ENCODE measurements at places on chromosomes 4 and X.
A peak's percentile ranks its signal among the peaks of the same experiment; 100 is the strongest.

DNA sequence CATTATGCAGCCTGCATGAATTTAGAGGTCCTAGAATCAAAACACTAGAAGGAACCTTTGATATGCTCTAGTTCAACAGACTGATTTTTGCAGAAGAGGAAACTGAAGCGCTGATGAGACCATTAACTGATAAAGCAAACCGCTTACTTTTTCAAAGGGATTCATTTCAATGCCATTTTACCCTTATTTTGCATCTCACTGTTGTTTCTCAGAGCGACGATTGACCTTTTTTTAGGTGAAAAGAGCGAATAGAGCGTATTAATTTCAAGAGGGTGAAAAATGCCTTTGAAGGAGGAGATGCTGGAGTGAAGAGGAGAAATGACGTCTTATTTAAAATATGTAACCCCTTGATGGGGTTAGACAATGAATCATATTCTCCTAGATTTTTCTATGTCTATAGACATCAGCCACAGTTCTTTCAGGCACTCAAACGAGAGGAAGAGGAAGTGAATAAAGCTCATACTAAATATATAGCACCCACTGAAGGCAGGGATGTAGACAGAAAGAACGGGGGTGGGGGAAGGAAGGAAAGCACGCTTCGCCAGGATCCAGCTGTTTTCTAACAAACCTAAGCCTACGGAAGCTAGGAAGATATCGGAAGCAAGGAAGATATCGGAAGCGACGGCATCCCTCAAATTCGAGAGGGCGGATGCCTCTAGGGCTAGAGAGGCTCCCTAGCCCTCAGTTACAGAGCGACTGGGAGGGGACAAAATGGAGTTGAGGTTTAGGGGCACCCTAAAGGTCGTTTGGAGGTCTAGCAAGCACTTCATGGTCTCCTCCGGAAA lies 848 bp downstream of the ACSL4 start:
- DNase-seq: no peak

- DNase-seq: no peak
Observed at GRCh38 chr4:140305053-140305452, 68.4 kb upstream of the SCOC start.

- DNase-seq: no peak
Observed at GRCh38 chrX:10833299-10834169, 213.1 kb upstream of the MID1 start.

GRCh38 chr4:4860600-4861389 lies 1.3 kb downstream of the MSX1 start:
- DNase-seq: no peak

GRCh38 chrX:113473418-113473817 lies 632.8 kb upstream of the AMOT start:
- no peak for DNase-seq

- no peak for DNase-seq
Observed at GRCh38 chr4:33696586-33696985, 2547.7 kb downstream of the ARAP2 start.

- DNase-seq: no peak
Observed at GRCh38 chr4:74733756-74734155, 60.6 kb downstream of the BTC start.

DNA sequence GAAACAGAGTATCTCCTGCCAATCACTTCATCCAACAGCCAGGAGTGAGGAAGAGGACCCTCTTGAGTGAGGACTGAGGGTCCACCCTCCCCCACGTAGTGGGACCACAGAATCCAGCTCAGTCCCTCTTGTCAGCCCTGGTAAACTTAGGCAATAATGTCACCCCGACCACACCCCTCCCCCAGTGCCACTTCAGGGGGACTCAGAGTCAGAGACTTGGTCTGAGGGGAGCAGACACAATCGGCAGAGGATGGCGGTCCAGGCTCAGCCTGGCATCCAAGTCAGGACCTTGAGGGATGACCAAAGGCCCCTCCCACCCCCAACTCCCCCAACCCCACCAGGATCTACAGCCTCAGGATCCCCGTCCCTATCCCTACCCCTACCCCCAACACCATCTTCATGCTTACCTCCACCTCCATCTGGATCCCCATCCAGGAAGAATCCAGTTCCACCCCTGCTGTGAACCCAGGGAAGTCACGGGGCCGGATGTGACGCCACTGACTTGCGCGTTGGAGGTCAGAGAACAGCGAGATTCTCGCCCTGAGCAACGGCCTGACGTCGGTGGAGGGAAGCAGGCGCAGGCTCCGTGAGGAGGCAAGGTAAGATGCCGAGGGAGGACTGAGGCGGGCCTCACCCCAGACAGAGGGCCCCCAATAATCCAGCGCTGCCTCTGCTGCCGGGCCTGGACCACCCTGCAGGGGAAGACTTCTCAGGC lies at the start of the genes CSAG1 and MAGEA12:
Gene CSAG1 (minus strand): TSS at position 461 of the 715 bp plus-strand sequence. CDS start 1,261 bp downstream, outside the sequence.
Gene MAGEA12 (plus strand): TSS at position 497 of the 715 bp plus-strand sequence. CDS start 2,405 bp downstream, outside the sequence.
- DNase-seq: no peak

DNA sequence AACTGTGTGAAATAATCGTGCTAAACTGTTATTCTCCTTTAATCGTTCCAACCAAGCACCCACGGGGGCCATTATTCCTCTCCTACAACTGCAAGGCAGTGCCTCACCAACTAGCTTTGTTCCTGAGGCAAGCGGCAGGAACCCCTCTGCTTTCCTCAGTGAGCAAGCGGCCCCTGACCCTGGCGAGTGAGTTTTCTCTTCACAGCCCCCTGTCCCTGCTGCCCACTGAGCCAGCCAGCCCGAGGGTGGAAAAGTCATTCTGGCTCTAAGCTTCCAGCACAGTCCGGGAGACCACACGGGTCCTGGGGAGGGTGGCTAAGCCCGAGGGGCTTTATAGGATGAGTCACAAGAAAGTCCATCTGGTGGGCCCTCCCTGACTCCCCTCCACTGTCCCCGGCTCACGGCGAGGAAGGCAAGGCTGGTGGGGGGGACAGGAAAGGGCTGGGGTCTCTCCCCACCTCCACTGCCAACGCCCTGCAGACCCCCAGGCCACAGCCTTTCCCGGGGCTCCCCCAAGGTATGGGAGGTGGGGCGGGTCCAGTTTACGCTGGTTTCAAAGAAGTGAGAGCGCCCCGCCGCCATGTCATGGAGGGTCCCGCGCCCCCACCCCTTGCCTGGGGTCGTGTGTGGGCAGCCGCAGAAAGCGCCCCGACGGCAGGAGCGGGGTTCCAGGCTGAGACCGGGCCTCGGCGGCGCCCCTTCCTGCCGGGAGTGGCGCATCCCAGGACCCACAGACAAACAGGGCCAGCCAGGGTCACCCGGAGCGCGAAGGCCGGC lies 45.0 kb downstream of the CPLX1 start:
- no peak for DNase-seq

DNA sequence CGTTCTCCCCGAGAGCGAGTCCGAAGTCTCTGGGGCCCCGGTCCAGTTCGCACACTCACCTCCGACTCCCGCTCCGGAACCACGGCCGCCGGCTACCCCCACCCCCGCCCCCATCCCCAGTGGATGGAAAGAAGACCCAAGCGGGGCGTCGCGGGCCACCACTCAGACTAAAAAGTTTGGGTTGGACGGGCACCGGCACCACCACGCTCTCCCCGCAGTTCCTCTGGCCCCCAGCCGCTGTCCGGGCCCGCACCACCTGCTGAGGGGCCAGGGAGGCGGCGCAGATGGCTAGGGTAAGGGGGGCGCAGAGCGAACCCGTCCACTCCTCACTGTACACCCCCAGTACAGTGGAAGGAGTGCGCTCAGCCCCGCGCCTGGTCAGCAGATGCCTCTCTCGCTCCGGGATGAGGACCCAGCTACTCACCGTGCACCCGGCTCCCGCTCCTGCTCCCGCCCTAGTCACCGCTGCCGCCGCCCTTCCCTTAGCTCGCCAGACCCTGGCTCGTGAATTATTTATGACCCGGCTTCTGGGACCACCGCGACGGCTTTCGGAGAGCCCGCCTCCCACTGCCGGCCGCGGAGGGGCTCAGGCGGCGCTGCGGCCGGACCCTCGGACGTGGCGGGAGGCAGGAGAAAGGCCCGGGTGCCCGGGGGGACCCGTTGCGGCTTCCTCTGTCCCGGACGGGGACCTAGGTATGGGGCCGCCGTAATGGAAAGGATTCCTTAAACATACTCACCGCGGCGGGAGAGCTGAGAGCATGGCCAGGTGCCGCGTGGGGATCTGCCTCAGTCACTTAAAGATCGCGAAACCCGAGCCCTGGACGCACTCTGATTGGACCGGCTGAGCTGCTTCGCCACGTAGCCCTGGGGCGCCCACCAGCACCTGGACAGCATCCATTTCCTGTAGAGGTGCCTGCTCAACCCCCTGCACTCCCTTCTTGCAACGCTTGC lies at the start of gene PROM1:
Gene PROM1 (minus strand): TSS at position 783 of the 951 bp plus-strand sequence. CDS start 8,117 bp downstream, outside the sequence.
- no peak for DNase-seq

DNA sequence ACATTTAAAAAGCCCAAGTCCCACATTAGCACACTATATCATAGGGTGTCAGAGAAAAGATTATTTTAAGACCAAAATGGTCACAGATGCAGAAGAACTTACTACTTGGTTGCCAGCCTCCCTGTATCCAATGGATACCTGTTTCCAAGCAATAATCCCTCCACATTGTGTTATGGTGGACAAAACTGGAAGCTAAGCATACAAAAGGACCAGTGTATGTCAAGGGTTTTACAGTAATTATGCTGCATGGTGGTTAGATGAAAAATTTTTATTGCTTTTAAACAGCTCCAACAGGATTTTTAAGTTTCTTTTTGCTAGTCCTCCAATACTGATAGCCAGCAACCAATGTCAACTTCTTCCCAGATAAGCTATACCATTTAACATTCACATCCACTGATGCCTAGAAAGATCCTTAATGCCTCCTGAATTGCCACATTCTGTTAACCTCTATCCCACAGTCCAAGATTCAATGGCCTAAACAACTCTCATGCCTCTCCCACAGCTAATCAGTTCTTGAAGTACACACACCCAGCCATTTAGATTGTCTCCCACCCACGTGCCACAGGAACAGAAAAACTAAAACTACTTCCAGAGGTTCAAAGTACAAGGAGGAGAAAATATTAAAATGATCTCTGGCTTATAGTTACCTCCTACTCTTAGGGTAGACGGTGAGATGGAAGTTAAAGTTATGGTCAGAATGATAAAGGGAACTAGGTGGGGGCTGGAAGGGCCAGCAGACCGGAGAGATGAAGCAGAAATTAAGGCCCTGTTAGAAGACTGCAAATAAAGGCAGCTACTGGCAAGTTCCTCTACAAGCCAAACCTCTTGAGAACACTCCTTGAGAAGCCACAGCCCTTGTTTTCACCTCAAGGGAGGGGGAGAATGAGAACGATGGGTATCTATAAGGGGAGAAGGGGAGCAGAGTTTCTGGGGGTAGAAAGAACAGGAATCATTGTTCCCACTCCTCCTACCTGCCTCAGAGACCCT lies 5.5 kb downstream of the MED14 start:
- DNase-seq: no peak

- DNase-seq: no peak
Observed at GRCh38 chrX:136766785-136767103, 14.0 kb downstream of the ARHGEF6 start.

GRCh38 chrX:76253432-76253831 lies 80.6 kb downstream of the PBDC1 start:
- peak; percentile 16 for DNase-seq

DNA sequence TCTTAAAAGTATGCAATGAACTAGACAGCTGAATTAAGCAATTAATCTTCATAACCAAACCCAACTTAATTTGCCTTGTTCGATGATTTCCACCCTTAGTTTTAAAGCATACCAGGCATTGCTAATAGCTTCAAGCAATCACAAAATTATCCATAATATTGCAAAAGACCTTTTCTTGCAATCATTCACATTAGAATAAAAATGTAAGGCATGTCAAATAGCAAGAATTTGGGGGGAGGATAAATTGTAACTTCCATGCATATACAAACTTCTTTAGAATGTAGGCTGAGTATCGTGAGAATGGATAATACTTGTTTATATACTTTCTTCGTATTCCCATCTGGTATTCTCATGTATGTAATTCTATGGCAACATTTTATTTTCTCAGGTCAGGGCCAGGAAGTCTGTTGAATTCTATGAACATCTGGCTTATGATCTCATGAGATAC lies 28.7 kb upstream of the BMP2K start:
- DNase-seq: no peak

DNA sequence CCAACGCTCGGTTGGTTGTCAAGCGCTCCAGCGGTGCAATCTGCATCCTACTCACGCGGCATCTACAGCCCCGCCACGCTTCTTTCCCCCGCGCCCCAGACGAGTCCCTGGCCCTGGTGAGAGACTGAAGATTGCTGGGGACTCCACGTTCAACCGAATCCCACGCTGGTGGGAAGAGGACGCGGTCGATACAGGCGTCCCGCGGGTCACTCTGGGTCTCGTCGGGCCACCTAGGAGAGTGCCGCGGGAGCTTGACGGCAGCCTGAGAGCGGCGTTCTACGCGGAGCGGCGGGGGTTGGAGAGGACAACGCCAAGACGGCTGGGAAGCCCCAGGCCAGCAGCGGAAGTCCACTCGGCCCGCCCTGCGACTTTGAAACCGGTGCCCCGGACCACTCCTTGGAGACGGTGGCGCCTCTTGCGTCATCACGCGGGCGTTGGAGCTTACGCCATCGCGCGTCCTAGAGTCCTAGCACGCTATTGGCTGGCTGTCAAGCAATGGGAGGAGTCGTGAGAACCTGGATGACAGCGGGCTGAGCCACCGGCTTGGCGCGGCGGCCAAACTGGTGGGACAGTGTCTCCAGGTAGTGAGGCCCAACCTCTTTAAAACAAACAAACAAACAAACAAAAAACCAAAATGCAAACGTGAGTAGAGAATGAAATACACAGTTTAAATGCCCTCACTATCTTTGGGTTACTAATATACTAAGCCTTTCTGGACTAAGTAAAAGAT lies at the start of gene SCLT1:
Gene SCLT1 (minus strand): TSS at position 349 of the 730 bp plus-strand sequence. CDS start 436 bp downstream, outside the sequence.
- peak; percentile 95 for DNase-seq

- no peak for DNase-seq
Observed at GRCh38 chr4:52317981-52318380, 266.9 kb downstream of the SPATA18 start.

DNA sequence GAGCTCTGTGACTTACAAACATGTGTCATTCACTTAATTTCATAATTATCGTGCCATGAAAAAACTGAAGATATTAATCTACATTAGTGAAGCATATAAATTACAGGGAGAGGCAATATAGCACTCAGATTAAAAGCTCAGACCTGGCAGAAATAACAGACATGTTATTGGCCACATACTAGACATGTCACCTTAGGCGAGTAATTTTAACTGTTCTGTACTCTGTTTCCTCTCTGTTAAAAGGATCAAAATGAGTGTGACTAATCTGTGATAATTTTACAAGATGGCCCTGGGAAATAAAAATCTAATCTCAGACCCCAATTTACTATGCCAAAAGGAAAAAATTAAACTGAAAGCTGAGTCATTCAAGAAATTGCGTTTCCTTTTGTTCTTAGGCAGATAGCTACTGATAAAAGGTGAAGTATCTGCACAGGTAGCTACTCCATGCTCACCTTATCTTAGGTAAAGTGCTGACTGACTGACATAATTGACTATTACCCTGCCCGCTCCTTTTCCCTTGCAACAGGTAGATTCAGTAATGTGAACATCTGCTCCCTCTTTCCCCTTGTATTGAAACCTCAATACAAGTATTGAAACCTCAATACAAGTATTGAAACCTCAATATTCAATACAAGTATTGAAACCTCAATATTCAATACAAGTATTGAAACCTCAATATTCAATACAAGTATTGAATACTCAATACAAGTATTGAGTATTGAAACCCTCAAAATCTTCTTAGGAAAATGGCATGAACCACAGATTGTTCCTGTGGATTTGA lies 33.2 kb downstream of the RELL1 start:
- no peak for DNase-seq
